ENCODE measurements at places on chromosomes 12 and 14. TPM values are rescaled to one million over a fixed set of nuclear protein-coding genes. Genes with fewer than 3 reads are reported as not detected.

GRCh38 chr12:53972152-53972702 is 699 bp upstream of the HOXC11 start:
- peaks cover 7% of the 10 kb centered on the region for H3K36me3 ChIP-seq
- no peak overlapping the region for H3K4me3 ChIP-seq
- no peak overlapping the region for H3K27ac ChIP-seq
- H3K4me1 ChIP-seq, result peaks cover 13% of the 10 kb centered on the region
- peaks cover 91% of the 10 kb centered on the region for H3K27me3 ChIP-seq

- no peak overlapping the region for H3K27ac ChIP-seq
- DNase-seq, result no peak
- H3K36me3 ChIP-seq, result no peaks in the 10 kb centered on the region
- no peaks in the 10 kb centered on the region for H3K4me1 ChIP-seq
- H3K27me3 ChIP-seq, result no peaks in the 10 kb centered on the region
Measured at GRCh38 chr12:20361416-20361815, 6.9 kb upstream of the PDE3A start.

GRCh38 chr14:93963692-93964091 is 12.7 kb downstream of the ASB2 start:
- H3K27me3 ChIP-seq, result no peaks in the 10 kb centered on the region
- peaks cover 92% of the 10 kb centered on the region for H3K4me1 ChIP-seq
- H3K4me3 ChIP-seq, result no peak overlapping the region
- no peak for DNase-seq

- H3K27me3 ChIP-seq, result peaks cover 7% of the 10 kb centered on the region
- H3K27ac ChIP-seq, result no peak overlapping the region
- no peaks in the 10 kb centered on the region for H3K36me3 ChIP-seq
- no peak overlapping the region for H3K4me3 ChIP-seq
- no peak for DNase-seq
- H3K4me1 ChIP-seq, result no peaks in the 10 kb centered on the region
Measured at GRCh38 chr14:51023964-51024363, 70.9 kb downstream of the TRIM9 start.

- no peak overlapping the region for H3K4me3 ChIP-seq
- no peak overlapping the region for H3K27ac ChIP-seq
- no peaks in the 10 kb centered on the region for H3K27me3 ChIP-seq
- H3K36me3 ChIP-seq, result no peaks in the 10 kb centered on the region
Measured at GRCh38 chr12:31507966-31508365, 83.0 kb downstream of the DENND5B start.

GRCh38 chr12:53179687-53180219 is 769 bp upstream of the ZNF740 start:
- no peak for DNase-seq
- H3K27ac ChIP-seq, result peak overlapping the region; percentile 95
- H3K4me1 ChIP-seq, result peaks cover 59% of the 10 kb centered on the region
- peaks cover 36% of the 10 kb centered on the region for H3K36me3 ChIP-seq
- H3K4me3 ChIP-seq, result peak overlapping the region; percentile 84
- H3K27me3 ChIP-seq, result no peaks in the 10 kb centered on the region

GRCh38 chr12:118986050-118986449 is 4.7 kb downstream of the SRRM4 start:
- peaks cover 12% of the 10 kb centered on the region for H3K27me3 ChIP-seq
- no peaks in the 10 kb centered on the region for H3K36me3 ChIP-seq
- no peaks in the 10 kb centered on the region for H3K4me1 ChIP-seq
- no peak overlapping the region for H3K4me3 ChIP-seq
- DNase-seq, result no peak
- no peak overlapping the region for H3K27ac ChIP-seq

- no peak for DNase-seq
- peaks cover 4% of the 10 kb centered on the region for H3K27me3 ChIP-seq
- H3K4me3 ChIP-seq, result no peak overlapping the region
- no peaks in the 10 kb centered on the region for H3K36me3 ChIP-seq
Measured at GRCh38 chr12:108357834-108358579, 18.9 kb upstream of the CMKLR1 start.

GRCh38 chr14:89349171-89350008 is 67.6 kb downstream of the FOXN3 start:
- H3K36me3 ChIP-seq, result peaks cover 58% of the 10 kb centered on the region
- no peak overlapping the region for H3K4me3 ChIP-seq
- H3K27ac ChIP-seq, result no peak overlapping the region
- DNase-seq, result no peak

DNA sequence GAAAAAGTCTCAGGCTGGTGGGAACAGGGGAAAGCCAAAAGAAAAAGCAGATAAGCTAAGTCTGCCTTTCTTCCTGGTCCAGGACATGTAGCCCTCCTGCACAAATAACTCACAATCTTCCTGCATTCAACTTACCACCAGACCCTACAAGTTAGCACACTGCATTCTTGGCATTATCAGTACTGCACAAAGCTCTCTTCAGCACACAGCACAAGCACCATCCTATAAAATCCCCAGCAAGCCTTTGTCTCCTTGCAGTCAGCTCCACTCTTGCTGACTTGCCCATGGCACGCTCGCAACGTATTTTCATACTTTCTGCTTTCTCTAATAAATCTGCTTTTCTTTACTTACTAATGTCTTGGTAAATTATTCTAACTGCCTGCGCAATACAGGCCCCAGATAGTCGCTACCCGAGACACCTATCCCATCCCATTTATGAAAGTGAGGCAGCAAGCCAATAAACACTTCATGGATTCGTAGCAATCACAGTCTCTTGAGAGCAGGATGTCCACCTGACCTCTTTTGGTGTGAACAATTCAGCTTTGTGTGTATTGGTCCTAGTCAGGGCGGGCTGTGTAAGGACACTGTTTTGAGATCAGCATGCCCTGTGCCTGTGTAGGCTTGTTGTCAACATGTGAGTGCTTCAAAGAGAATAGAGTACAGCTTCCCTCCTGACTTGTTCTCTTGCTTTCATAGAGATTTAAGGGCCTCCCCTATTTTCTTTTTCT is 49.0 kb downstream of the TMEM117 start:
- H3K27ac ChIP-seq, result no peak overlapping the region
- H3K27me3 ChIP-seq, result no peaks in the 10 kb centered on the region
- DNase-seq, result no peak
- H3K4me1 ChIP-seq, result no peaks in the 10 kb centered on the region

IL26 gene
- 0.50 TPM for total RNA-seq

ANKLE2 gene
- 95.5 TPM for total RNA-seq
